ENCODE measurements at places on chromosomes 2 and 18.
A peak's percentile ranks its signal among the peaks of the same experiment; 100 is the strongest.

- DNase-seq, result no peak
Measured at GRCh38 chr2:117818921-117819320, 4.4 kb downstream of the DDX18 start.

GRCh38 chr2:185318271-185318724 lies 420.3 kb upstream of the FSIP2 start:
- no peak for DNase-seq

DNA sequence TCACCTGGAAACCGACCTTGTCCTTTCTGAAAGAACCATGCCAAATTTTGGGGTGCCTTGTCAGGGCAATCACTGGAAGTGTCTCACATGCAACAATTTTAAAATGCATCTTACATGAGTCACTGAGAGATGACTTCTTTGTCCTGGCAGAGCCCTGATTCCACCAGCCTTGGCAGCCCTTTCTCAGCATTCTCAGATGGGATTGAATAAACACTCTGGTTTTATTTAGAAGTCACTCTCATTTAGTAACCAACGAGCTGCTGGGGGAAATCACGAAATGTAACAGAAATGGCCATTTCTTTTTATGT lies 3.8 kb upstream of the ATP8B1 start:
- DNase-seq, result no peak

GRCh38 chr2:189698020-189698887 lies 23.8 kb downstream of the ANKAR start:
- DNase-seq, result peak; percentile 74

DNA sequence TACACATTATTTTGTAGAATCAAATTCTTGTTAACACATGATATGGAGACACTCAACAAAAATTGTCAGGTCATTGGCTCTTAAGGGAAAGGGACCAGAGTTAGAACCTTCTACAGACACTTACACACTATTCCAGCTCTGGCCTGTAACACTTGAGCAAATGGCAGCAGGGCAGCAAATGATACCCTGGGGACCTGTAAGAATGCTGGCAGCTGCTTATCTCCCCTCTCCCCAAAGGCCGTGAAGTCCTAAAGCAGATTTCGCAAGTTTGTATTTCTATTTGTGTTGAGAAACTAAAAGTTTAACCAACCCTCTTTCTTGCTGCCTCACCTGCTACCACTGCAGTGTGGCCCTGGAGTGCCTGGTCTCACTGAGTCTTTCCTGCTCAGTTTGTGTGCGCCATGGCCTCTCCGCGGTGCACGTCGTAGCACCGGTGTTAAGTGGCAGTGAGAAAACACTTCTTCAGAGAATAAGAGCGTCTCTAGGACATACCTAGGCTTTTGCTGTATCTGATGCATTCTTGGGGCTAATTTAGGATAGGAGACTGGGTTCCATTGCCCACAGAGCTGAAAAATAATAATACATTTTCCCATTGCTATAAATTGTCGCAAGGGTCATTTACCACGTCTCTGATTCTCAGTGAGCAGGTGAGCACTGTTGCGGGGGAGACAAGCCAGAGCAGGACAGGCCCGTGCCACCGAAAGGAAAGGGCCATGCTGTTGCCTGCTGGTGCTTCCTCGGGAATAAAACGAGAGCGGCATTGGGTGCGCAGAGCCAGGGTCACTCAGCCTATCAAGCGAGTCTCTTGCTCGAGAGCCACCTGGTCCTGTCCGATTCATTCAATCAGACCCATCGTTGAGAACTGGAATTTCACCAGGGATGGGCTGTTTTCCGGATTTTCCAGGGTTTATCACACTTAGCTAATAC lies 204.9 kb downstream of the PTGR3 start:
- no peak for DNase-seq

GRCh38 chr18:41311571-41312547 lies 643.2 kb upstream of the PIK3C3 start:
- no peak for DNase-seq

- DNase-seq, result no peak
Measured at GRCh38 chr2:233301811-233302210, 5.8 kb upstream of the SAG start.

- DNase-seq, result no peak
Measured at GRCh38 chr2:164260506-164260905, 360.8 kb downstream of the GRB14 start.

DNA sequence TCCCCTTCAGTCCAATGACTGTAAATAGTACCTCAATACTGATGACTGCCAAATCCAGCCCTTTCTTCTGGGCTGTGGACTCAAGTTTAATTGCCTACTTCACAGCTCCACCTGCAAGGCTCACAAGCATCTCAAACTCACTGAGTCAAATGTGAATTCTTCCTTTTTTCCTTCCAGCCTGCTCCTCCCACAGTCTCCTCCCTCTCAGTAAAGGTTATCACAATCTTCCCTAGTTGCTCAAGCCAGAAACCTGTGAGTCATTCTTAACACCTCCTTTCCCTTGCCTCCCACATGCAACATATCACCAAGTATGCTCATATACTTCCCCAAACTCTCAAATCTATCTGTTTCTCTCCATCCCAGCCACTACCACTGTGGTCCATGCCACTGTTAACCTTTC lies 3.7 kb upstream of the MFSD6 start:
- DNase-seq, result no peak

DNA sequence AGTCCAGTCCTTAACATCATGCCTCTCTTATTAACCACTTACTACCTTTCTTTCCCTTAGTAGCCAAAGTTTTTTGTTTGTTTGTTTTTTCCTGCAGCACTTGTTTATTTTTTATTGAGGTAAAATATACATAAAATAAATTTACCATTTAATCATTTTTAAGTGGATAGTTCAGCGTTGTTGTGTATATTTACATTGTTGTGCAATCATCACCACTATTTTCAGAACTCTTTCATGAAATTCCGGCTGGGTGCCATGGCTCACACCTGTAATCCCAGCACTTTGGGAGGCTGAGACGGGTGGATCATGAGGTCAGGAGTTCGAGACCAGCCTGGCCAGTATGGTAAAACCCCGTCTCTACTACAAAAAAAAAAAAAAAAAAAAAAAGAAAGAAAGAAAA lies 38.1 kb upstream of the LHCGR start:
- no peak for DNase-seq

GRCh38 chr2:236852100-236852976 lies 233.4 kb upstream of the COPS8 start:
- no peak for DNase-seq

GRCh38 chr2:175726223-175726622 lies 275.8 kb downstream of the LNPK start:
- DNase-seq, result no peak

- no peak for DNase-seq
Measured at GRCh38 chr2:28619213-28620196, 123.6 kb downstream of the PLB1 start.

GRCh38 chr18:57921708-57922107 lies 118.6 kb upstream of the ATP8B1 start:
- DNase-seq, result peak; percentile 92

All from erythroblast (primary cell).